A549 (cell line): ENCODE measurements at places on chromosomes 16 and 17. TPM values are rescaled to one million over a fixed set of nuclear protein-coding genes. Genes with fewer than 3 reads are reported as not detected.

AXIN1 gene
- 18.1 to 19.3 TPM (median 18.6 TPM) in 3 replicates for polyA plus RNA-seq

GRCh38 chr17:32814836-32815235, 62.1 kb downstream of the MYO1D start:
- no peak for DNase-seq

GRCh38 chr16:89289428-89290395, 72.2 kb downstream of the ZNF778 start:
- DNase-seq: peak; percentile 99

RHOT2 gene
- 74.0 to 83.5 TPM (median 83.1 TPM) in 3 replicates for polyA plus RNA-seq

CHRNE gene
- polyA plus RNA-seq: 0.12 to 0.14 TPM (median 0.13 TPM) in 3 replicates

OSGIN1 gene
- 37.6 to 49.1 TPM (median 39.1 TPM) in 3 replicates for polyA plus RNA-seq

GRAPL gene
- 0.16 to 0.36 TPM (median 0.25 TPM) in 3 replicates for polyA plus RNA-seq

DNA sequence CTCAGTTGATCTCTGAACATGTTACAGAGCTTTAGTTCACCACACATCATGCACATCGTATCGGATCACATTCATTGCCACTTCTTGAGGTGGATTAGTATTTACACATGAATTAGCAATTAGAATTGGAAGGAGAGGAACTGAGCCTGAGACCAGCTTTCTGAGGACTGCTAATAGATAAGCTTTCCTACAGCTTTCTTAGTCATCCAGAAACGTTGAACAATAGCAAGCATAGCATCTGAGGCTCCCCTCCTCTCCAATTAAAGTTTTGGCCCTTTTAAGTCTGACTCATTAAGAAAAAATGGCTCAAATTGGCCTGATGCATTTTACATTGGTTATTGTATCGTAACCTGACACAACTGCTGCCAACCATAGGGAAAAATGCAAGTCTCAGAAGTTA, 1130.4 kb downstream of the CDH8 start:
- DNase-seq: no peak

CNGB1 gene
- polyA plus RNA-seq: 0.15 to 0.23 TPM (median 0.21 TPM) in 3 replicates

GRCh38 chr16:3028716-3029319, 5.0 kb downstream of the THOC6 start:
- DNase-seq: no peak

DNA sequence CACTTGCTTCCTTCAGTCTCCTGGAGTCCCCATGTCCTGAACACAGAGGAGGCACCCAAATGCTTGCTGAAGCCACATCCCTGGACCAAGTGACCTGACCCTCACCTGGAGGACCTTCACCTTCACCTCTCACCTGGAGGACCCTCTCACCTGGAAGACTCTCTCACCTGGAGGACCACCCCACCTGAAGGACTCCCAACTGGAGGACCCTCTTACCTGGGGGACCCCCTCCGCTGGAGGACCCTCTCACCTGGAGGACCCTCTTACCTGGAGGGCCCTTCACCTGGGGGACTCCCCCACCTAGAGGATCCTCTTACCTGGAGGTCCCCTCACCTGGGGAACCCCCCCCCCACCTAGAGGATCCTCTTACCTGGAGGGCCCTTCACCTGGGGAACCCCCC, 573 bp upstream of the CDK10 start:
- DNase-seq: no peak

DNA sequence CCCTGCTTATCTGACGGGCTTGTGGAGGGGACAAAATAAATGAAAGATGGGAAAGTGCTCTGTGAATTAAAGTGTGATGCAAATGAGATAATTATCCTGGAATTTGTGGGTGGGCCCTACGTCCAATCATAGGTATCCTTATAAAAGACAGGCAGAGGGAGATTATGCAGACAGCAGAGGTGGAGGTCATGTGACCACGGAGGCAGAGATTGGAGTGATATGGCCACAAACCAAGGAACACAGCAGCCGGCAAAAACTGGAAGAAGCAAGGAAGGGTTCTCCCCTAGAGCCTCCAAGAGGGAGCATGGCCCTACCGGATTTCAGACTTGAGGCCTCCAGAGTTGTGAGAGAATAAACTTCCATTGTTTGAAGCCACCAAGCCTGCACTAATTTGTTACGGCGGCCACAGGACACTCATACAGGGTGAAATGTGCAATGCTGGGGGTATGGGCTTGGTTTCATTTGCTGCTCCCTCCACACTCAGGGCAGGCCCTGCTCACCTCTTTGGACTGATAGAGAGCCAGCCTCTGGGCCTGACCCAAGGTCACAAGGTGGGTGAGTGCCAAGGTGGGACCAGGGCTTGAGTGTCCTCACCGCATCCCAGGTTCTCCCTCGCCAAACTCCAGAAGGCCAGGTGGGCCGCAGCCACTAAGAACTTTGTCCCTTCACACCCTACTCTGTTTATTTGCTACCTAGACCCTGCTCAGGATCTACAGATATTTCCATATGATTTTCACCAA, 149.6 kb upstream of the TNRC6C start:
- no peak for DNase-seq
